ENCODE measurements at places on chromosomes 4 and X.

- DNase-seq: no peak
These were observed 1413.0 kb downstream of the PCDH7 start for GRCh38 chr4:32133141-32133540.

DNA sequence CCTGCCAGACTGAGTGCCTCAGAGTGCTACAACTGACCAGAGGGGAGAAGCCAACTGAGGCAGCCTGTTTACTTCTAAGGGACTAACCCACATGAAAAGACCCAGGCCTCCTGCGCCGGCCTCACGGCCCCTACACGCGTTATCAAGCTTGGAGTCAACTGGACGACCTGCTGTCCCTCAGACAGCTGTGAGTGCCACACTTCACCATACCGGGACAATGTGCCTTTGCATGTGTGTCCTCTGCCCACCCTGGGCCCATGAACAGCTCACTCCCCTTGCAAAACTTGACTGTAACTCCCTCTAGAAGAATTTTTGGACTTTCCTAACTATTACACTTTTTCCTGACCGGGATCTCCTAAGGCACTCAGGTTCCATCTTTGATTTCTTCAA, 1.8 kb downstream of the NOP14 start:
- DNase-seq: no peak

- DNase-seq: no peak
These were observed 123.6 kb downstream of the SHROOM3 start for GRCh38 chr4:76558396-76559235.

- DNase-seq: no peak
These were observed 65.4 kb downstream of the CXCL13 start for GRCh38 chr4:77671051-77671450.

- DNase-seq: no peak
These were observed 515.4 kb downstream of the ZNF674 start for GRCh38 chrX:46029777-46030176.

- DNase-seq: no peak
These were observed 467.0 kb downstream of the PCDH18 start for GRCh38 chr4:137065311-137065710.

- DNase-seq: no peak
These were observed 123.9 kb downstream of the NAA11 start for GRCh38 chr4:79201971-79202370.

DNA sequence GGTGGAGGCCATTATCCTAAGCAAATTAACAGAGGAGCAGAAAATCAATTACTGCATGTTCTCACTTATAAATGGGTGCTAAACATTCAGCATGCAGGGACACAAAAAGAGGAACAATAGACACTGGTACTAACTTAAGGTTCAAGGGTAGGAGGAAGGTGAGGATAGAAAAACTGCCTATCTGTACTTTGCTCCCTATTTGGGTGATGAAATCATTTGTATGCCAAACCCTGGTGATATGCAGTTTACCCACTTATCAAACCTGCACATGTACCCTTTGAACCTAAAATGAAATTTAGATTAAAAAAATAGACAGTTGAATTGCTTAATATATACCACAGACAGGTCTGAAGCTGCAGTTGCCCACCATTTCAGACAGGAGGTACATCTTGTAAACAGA, 143.3 kb upstream of the KLHL4 start:
- no peak for DNase-seq

DNA sequence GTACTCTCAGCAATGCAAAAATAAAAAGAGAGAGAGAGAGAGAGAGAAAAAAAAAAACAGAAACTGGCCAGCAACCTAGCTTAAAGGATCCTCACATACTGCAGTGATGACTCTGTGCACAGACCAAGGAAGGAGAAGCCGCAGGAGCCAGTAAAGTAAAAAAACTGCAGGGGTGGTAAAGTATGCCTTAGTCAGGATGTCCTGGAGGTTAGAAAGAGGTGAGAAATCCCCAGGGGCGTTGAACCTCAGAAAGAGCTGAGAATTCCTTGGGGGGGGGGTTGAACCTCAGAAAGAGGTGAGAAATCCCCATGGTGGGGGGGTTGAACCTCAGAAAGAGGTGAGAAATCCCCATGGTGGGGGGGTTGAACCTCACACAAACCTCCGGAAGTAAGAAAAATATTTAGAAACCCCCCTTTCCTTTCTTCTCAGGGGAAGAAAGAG, 48.0 kb downstream of the MAGEA9 start:
- DNase-seq: no peak

GRCh38 chr4:20825505-20825904, 125.2 kb downstream of the PACRGL start:
- no peak for DNase-seq

DNA sequence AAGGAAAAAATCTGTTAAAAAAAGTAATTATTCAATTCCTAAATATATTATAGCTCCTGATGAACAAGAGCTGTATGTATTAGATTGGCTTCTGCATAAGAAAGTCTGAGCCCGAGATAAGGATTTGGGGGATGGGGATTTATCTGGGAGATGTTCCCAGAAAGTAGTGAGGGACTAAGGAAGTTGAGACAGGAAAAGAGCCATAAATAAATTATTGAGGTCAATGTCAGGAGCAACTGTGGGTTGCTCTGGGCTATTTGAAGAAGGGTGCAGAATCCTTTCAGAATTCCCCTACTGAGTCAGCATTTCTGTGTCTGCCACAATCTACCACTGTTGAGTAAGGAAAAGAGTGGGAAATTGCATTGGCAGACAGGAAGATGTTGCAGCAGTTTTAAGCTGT, 3.1 kb upstream of the TDO2 start:
- DNase-seq: no peak

DNA sequence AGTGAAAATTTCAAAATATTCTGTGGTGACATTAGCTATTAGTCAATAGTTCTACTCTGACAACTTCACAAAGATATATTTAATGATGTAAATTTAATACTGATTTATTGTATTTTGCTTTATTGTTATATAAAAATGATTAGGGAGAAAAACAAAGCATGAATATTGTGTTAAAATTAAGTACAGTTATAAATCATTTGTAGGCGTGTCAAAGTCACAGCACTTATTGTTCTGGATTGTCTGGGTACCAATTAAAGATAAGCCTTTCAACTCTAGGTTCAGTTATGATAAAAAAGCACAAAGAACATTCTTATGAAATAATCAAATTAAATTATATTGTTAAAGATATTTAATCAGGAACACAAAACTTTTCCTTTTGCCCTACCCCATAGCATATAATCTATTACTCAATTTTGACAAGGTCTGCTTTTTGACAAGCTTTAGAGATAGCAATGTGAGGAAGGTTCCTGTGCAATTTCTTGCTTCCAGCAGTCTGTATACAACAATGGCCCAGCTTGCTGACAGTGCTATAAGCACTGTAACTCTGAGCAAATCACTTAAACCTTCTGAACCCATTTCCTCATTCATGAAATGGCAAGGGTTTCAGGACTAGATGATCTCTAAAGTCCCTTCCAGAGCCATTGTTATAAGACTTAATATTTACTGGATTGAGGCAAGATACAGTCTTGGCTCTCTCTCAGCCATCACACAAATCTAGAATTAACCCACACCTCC, 910.3 kb upstream of the LCORL start:
- no peak for DNase-seq

DNA sequence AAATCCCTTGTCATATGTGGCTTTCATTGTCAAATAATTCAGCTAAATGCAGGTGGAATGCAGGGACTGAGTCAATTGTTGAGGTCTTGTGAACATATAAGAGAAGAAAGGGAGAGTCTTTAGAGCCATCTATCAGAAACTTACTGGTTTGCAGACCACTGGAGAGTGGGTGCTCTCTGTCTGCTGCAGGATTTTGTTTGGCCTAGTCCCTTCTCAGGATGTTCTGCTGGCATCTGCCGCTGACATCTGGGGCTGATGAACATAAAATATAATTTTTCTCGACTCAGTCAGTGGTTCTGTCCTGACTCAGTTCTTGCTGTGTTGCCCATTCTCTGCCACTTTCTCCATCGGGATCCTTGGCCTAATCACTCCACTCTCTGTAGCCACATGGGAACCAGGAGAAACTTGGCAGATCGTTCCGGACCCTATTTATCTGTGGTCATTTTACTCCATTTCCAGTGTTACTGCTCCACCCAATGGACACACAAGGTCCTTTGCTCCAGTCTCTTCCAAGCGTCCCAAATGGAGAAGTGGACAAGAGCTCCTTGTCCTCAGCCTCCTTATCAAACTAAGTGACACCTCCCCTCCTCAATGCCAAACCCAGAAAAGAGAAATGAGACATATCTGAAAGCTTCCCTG, 436.2 kb downstream of the FAT4 start:
- DNase-seq: no peak

GRCh38 chr4:39655211-39655610, 16.5 kb upstream of the SMIM14 start:
- no peak for DNase-seq

DNA sequence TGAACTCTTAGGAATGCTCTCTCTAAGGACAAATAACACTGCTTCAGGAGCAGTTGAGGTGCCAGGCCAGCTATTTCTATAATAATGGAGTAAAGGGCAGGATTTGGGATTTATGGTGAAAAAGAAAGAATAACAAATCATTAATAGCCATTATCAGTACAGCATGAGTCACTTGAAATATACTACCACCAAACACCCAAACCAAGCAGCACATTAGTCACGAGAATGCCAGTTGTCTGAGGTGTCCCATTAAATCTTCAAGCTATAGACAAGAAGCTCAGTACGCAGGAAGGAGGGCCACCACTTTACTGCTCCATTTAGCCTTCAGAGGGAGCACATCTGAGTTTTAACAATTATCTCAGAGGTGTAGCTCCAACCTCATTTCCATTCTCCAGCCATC, 106.8 kb upstream of the MAGEA10 start:
- no peak for DNase-seq

GRCh38 chr4:33104273-33104672, 2384.1 kb downstream of the PCDH7 start:
- no peak for DNase-seq

- DNase-seq: no peak
These were observed 76.2 kb downstream of the COL4A6 start for GRCh38 chrX:108362026-108362425.

DNA sequence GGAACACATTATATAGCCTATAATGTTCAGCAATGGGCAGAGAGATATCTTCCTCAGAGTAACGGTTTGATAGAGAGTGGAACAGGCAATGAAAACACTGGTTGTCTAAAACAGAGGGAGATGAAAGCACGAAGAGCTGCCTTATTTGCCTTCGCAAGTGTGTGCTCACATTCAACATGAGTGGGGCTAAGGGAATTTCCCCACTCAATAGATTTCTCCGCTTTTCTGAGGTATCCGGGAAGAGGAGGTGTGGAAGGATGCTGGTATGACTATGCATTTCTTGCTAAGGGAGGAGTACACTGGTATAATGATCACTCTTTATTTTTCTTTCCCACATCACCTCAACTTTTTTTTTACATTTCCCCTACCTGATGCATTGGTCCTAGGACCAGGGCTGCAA, 7.8 kb upstream of the GPR82 start:
- DNase-seq: no peak

DNA sequence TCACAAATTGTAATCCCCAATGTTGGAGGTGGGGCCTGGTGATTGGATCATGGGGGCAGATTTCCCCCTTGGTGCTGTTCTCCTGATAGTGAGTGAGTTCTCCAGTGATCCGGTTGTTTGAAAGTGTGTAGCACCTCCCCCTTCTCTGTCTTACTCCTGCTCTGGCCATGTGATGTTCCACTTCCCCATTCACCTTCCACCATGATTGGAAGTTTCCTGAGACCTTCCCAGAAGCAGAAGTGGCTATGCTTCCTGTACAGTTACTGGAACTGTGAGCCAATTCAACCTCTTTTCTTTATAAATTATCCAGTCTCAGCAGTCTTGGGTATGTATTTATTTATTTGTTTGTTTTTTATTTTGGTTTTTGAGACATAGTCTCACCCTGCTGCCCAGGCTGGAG, 143.2 kb downstream of the CPE start:
- no peak for DNase-seq

GRCh38 chr4:112884406-112884805, 165.0 kb upstream of the ANK2 start:
- no peak for DNase-seq

GRCh38 chr4:76758290-76758882, 139.6 kb downstream of the SOWAHB start:
- DNase-seq: no peak

GRCh38 chr4:124846306-124846705, 133.8 kb upstream of the ANKRD50 start:
- no peak for DNase-seq

DNA sequence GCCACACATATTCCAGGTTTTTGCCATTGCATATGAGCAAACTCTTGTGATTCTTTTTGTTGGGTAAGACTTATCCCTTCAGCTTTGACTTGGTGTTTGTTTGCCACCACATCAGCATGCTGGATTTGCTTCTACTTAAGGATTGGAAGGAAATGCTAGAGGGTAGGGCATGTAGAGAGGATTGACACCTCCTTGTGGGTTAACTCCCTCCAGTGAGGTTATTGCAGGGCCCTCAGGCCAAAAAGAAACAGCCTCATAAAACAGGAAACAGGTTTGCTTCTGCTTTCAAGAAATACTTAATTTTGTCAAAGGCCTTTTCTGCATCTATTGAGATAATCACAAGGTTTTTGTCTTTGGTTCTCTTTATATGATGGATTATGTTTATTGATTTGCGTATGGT, 15.2 kb upstream of the INPP4B start:
- no peak for DNase-seq

GRCh38 chr4:10456260-10456594, 999 bp downstream of the ZNF518B start:
- no peak for DNase-seq

GRCh38 chrX:110755611-110756010, 40.0 kb downstream of the CHRDL1 start:
- DNase-seq: no peak

- DNase-seq: no peak
These were observed 260.6 kb upstream of the DIAPH2 start for GRCh38 chrX:96424007-96424406.

- no peak for DNase-seq
These were observed 85.5 kb downstream of the PSAPL1 start for GRCh38 chr4:7348946-7349900.

Measured in glomerular endothelial cell (primary cell).